ENCODE measurements at places on chromosomes 13 and 19.
A peak's percentile ranks its signal among the peaks of the same experiment; 100 is the strongest.

- no peaks in the 10 kb centered on the region for H3K27me3 ChIP-seq
- no peak overlapping the region for H3K27ac ChIP-seq
- H3K36me3 ChIP-seq = peaks cover 11% of the 10 kb centered on the region
- H3K4me1 ChIP-seq = peaks cover 16% of the 10 kb centered on the region
- H3K4me3 ChIP-seq = no peak overlapping the region
Observed at GRCh38 chr19:7267792-7268704, 26.2 kb downstream of the INSR start.

DNA sequence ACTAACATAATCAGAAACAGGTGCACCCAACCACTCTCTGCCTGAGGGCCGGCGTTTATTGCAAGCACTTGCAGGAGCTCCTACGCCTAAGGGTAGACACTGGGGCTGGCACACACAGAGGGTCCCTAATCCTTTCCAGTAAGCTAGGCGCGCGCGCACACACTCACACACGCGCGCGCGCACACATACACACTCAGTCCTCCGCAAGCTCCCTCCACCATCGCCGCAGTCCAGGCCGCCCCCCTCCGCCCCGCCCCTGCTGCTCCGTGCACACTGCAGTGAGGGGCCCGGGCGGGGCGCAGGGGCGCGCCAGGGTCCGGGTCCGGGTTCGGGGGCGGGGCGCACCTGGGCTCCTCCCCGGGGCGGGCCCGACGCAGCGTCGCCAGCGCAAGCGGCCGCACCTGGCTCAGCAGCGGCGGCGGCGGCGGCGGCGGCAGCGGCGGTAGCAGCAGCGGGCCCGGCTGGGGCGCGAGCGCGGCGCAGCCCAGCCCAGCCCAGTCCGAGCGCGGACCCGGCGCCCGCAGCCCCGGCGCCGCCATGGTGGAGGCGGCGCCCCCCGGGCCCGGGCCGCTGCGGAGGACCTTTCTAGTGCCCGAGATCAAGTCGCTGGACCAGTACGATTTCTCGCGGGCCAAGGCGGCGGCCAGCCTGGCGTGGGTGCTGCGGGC, at the start of gene CAMSAP3:
CAMSAP3 (plus strand) TSS at position 398 of the 668 bp plus-strand sequence; CDS start at position 538, 140 bp downstream.
- DNase-seq = no peak
- H3K36me3 ChIP-seq = no peaks in the 10 kb centered on the region
- H3K4me3 ChIP-seq = peak within 1 kb of the TSS; percentile 77
- no peak within 1 kb of the TSS for H3K27ac ChIP-seq
- no peaks in the 10 kb centered on the region for H3K27me3 ChIP-seq

- no peaks in the 10 kb centered on the region for H3K36me3 ChIP-seq
- no peaks in the 10 kb centered on the region for H3K4me1 ChIP-seq
- no peak overlapping the region for H3K27ac ChIP-seq
- DNase-seq = no peak
- H3K4me3 ChIP-seq = no peak overlapping the region
- no peaks in the 10 kb centered on the region for H3K27me3 ChIP-seq
Observed at GRCh38 chr13:35888981-35889380, 242.2 kb downstream of the DCLK1 start.

- H3K27me3 ChIP-seq = no peaks in the 10 kb centered on the region
- peaks cover 5% of the 10 kb centered on the region for H3K4me1 ChIP-seq
- peak overlapping the region; percentile 33 for H3K4me3 ChIP-seq
- H3K36me3 ChIP-seq = no peaks in the 10 kb centered on the region
Observed at GRCh38 chr19:13215572-13216380, 65.6 kb downstream of the IER2 start.

DNA sequence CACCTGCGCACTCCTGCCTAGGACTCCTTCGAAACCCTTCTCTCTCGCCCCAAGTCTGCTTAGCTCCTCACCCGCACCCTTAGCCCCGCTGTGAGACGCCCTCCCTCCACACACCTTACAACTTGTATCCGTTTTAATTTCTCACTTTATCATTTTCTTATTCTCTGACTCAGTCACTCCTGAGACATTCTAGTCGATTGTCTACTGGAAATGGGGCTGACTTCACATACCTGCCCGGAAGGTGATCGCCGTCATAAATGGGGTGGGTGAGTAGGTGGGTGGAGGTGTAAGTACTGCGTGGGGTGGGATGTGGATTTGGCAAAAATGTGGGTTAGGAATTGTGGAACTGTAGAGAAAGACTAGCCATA, 714 bp downstream of the NDFIP2 start:
- no peaks in the 10 kb centered on the region for H3K27me3 ChIP-seq
- peaks cover 4% of the 10 kb centered on the region for H3K4me1 ChIP-seq
- no peak overlapping the region for H3K27ac ChIP-seq
- DNase-seq = no peak
- peak overlapping the region; percentile 97 for H3K4me3 ChIP-seq

DNA sequence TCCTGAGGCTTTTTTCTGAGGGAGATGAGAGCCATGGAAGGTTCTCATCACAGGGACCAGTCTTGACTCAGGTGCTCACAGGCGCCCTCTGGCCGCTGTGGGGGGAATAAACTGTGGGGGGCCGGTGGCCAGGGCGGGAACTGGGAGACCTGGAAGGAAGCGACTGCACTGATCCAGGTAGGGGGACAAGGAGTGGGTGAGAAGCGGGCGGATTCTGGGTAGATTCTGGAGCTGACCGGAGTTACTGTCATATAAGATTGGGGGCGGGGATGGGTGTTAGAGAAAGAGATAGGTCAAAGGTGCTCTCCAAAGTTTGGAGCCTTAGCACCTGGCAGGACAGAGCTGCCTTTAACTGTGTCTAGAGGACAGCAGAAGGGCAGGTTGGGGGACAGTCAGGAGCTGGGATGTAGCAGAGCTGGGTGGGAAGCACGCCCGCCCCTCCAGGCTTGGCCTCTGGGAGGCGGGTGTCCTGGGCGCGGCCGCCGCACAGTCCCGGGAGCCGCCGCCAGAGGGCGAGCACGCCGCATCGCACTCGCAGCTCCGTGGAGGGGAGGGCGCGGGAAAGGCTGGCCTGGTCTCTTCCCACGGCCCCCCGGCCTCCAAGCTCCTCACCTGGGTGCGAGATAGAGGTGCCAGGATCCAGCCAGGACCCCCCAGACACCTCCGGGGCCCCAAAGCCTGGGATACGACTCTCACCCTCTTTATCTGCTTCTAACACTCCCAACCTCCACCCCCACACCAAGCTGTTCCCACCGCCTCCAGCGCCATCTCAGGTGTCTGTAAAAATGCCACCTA, 4.2 kb upstream of the DAND5 start:
- H3K36me3 ChIP-seq = no peaks in the 10 kb centered on the region
- peak overlapping the region; percentile 64 for H3K4me3 ChIP-seq
- peak; percentile 39 for DNase-seq
- peak overlapping the region; percentile 2 for H3K27ac ChIP-seq

Data from GM12878 (cell line).